Stimulated activated CD8-positive, alpha-beta memory T cell treated with anti-CD3 and anti-CD28 coated beads, Interleukin-4, amount 100 ng/mL, for 4 hours (primary cell): ENCODE measurements at places on chromosomes 7 and 10.

GRCh38 chr7:78296644-78297371, 498.2 kb downstream of the PHTF2 start:
- DNase-seq = no peak

DNA sequence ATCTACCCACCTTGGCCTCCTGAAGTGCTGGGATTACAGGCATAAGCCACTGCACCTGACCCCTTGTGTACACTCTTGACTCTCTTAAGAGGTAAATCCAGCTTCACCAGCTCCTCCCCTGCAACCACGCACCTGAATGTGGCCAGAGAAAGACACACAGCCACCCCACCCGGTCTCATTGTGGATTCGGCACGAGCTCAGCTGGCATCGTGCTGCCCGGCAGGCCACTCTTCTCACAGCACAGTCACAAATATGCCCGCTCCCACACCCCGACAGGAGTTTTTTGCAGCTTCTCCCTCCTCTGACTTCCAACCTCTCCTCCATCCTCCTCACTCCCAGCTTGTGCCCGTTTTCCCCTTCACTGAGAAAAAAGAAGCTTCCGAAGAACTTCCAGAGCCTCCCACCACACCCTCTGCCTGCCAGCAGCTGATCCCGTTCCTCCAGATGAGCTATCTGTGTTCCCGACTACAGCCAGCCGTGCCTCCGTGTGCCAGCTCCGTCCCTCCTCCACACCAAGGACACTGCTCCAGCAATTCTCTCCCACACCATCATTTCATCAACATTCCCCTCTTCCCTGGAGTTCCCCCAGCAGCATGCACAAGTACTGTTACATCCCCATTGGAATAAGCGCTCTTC, 8.0 kb upstream of the SMARCD3 start:
- no peak for DNase-seq

- no peak for DNase-seq
Observed at GRCh38 chr10:132827861-132828539, 42.1 kb upstream of the NKX6-2 start.

DNA sequence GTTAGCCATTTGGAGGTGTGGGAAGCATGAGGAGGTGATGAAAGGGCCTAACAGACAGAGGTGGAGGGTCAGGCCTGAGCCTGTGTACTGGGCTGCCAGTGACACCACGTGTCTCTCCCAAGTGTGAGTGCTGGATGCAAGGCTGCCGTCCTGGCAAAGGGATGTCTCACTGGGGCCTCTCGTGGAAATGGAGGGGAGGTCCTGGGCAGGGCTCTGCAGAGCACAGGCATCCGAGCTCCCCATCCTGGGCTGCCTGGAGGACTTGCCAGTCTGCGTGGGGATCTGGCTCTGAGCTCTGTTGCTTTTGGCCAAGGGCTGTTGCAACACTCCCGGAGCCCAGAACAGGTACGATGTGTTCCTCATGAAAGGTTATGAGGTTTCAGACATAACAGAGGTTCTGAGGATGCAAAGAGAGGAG, 77.3 kb downstream of the GRK5 start:
- no peak for DNase-seq

GRCh38 chr10:103854686-103855391, 537 bp downstream of the SH3PXD2A start:
- no peak for DNase-seq

GRCh38 chr10:44864051-44864450, 47.1 kb upstream of the TMEM72 start:
- DNase-seq = no peak

DNA sequence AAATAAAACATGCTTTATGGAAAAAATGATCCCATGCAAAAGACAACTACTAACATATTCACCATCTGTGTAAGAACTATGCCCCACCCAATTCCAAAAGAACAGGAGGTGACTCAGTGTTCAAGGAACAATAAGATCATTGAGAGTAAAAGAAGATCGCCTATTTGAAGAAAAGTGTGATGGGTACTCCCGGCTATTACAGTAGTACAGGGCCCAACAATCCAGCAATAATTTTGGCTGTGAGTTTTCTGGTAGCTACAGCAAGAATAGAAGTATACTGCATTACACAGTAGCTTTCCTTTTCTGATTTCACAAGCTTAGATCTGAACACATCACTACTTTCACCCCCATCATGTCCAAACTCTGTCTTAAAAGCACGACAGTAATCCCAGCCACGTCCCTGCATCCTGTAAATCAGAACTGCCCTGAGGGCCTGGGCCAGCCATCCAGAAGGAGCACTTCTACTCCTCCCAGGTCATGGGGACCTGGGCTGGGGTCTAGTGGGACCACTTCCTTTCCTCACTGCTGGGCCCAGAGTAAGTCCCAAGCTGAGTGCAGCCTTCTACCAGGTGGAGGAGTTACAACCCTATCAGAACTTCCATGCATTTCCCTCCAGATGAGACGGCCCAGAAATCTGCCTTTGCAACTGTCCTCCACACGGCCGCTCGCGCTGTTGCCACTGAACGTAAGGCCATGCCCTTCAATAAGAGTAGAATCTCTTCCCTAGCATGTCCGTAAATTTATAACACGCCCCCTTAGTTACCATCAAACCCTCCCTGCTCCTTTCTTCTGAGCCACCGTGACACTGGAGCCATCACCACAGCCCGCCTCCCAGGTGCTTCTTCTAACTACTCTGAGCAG, 7.9 kb downstream of the ESYT2 start:
- DNase-seq = no peak

GRCh38 chr7:149625947-149626392, 128.4 kb upstream of the ZNF746 start:
- DNase-seq = no peak

GRCh38 chr7:23942032-23942431, 232.0 kb downstream of the STK31 start:
- DNase-seq = no peak

GRCh38 chr7:92997152-92997551, 120.6 kb downstream of the SAMD9 start:
- no peak for DNase-seq

DNA sequence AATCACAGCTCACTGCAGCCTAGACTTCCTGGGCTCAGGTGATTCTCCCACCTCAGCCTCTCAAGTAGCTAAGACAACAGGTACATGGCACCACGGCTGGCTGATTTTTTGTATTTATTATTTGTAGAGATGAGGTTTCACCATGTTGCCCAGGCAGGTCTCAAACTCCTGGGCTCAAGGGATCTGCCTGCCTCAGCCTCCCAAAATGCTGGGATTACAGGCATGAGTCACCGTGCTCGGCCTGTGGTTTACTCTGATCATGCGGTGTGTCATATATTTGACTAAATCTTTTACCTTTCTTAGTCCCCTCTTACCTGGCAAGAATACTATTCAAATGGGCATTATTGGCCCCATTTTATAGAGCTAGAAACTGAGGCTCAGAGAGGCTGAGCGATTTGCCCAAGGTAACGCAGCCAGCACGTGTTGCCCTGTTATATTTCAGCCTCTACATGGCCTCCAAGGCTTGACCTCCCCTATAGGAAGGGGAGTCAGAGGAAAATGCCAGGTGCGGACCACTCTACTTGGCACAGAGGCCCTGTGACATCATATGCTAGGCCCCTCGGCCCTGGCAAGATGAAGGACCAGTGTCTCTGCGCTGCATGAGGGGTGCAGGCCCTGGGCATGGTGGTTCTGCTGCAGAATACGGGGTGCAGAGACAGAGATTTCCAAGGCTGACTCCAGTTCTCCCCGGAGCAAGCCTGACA, 8.2 kb downstream of the ZCCHC24 start:
- DNase-seq = no peak

GRCh38 chr10:24952143-24952706, at the start of gene PRTFDC1:
TSS of gene PRTFDC1 (minus strand) at chr10:24952606. CDS start at chr10:24952575, 31 bp downstream.
- no peak for DNase-seq

- DNase-seq = no peak
Observed at GRCh38 chr10:74977913-74978847, 133.3 kb upstream of the SAMD8 start.

GRCh38 chr10:103507235-103508191, 14.0 kb downstream of the NEURL1 start:
- no peak for DNase-seq

GRCh38 chr7:70698219-70698832, 433.6 kb upstream of the GALNT17 start:
- no peak for DNase-seq

GRCh38 chr7:43750016-43750887, 8.2 kb upstream of the BLVRA start:
- no peak for DNase-seq

DNA sequence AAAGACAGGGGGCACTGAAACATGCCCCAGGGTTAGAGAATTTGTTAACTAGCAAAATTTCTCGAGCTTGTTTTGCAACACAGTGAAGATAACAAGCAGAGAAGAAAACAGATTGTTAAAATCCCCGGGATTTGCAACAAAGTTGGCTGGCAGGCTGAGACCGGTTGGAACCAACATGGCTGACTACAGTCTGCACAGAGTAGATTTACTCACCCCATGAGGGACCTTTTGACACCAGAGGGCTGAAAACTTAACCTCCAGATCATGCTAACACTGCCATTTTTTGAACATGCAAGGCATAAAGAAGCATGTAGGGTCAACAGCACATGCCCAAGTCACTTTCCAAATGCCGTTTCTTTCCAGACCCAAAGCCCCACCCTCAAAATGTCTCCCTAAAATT, 95.2 kb upstream of the TMEM26 start:
- DNase-seq = no peak

DNA sequence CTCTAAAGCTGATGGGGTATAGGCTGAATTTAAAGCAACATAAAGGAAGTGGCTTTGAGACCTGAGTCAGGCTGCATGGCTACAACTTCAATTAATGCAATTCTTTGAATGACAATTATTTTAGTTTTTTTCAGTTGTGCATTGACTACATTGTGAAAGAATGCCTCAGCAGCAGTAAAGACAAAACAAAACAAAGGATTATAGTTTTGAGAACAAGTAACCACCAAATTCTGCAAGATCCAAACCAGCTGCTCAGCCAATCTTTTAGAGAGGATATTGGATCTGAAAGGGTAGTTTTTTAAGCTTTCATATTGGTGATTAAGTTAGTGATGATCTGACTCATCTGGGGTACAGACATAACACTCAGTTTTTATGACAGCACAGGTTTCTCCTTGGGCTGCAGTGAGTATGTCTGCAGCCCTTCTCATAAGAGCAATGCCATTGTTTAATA, 40.6 kb upstream of the ABCA13 start:
- DNase-seq = no peak

GRCh38 chr7:105567821-105568220, 13.5 kb downstream of the EFCAB10 start:
- no peak for DNase-seq

DNA sequence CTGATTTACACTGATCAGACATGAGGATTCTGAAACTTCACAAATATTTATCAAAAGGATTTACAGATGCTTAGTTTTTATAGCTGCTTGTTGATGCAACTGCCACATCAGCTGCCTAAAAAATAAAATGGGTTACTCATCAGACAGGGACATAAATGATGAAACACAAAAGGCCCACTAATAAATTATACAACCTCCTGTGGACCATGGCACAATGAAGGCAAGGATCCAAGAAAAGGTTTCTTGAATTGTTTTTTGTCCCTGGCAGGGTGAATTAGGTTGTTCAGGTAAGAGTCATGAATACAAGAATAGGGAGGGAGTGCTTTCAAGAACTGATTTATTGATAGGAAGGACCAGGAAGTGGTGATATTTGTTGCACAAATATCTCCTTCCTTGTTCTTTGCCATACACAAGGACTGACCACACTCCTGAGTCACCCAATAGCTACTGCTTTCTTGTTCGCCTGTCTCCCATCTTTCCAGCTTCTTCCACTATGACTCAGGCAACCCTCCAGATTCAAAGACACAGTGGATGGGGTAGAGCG, 234.5 kb downstream of the AHR start:
- DNase-seq = no peak

DNA sequence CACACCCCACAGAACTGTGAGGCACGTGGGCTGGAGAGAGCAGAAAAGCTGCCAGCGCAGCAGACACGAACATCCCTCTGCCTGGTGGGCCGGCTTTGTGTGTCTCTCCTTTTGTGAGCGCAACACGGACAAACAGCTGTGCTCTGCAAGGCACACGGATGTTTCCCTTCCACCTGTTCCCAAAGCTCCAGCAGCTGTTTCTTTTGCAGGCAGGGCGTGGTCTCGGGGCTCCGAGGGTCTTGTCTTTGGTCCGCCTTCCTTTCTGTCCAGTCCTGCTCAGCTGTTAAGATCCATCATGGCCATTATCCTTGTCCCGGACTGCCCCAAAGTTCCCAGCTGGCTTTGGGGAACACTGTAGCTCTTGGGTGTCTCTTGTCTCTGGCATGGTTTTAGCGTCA, 32.7 kb upstream of the SH2B2 start:
- no peak for DNase-seq

- DNase-seq = no peak
Observed at GRCh38 chr10:126921974-126922525, 16.8 kb downstream of the DOCK1 start.

- no peak for DNase-seq
Observed at GRCh38 chr10:43734716-43735115, 86.0 kb upstream of the ZNF32 start.

GRCh38 chr7:81462672-81463071, 307.2 kb downstream of the HGF start:
- no peak for DNase-seq

GRCh38 chr7:82202107-82202506, 241.5 kb downstream of the CACNA2D1 start:
- DNase-seq = no peak

DNA sequence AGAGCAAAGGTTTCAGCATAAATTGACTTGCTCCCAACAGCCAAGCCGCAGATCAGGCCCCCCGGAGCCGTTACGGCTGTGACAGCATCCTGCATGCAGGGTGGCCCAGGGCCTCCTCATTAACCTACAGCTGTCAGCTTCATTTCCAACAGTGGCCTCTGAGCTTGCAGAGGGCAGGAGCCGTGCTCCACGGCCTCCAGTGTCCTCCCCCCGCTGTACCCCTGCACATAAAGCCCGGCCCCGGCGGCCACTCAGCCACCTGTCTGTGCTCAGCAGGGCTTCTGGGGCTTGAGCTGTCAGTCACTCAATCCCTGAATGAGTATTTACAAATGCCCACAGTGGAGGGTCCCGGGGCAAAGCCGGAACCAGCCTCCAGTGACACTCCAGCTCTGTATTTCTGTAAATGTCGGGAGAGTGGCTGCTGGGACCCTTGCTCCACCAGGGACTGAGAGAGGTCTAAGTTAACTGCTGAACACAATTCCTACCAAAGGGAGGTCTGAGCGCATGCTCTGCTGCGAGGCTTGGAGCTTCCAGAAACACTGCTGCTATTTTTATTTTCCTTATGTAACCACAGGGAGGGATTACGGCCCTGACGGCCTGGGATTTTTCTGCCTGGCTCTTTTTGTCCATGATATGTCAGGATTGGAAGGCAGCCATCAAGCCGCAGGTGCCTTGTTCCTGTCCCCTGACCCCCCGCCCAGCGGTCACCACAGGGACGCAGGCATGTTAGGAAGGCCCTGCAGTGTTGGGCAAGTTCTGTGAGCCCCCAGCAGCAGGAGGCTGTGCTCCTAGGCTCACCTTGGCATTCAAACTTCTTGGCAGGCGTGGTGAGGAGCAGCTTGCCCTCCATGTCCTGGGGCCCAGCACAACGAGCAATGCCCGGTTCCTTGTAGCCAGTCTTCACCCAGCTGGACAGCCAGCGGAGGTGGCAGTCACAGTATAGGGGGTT, 165.0 kb downstream of the SLIT1 start:
- no peak for DNase-seq
